ENCODE measurements at places on chromosomes 6 and 20.

DNA sequence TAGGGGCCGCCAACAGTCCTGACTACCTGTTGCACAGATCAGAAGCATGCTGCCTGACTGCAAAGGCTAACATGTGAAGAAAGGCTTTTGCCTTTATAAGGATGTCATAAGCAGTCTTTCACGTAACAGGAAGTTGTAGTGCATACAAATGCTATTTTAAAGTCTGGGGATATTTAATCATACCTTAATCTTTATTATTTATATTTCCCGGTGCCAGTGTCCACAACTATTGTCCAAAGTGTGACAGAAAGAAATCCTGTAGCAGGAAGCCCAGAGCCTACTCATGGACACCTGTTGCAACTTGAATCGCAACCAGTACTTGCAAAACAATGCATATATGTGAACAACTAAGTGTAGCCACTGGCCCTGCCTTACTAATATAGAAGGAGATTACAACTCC is 235.8 kb downstream of the ALDH8A1 start:
- DNase-seq: no peak

GRCh38 chr20:24615353-24615752 is 145.9 kb downstream of the SYNDIG1 start:
- DNase-seq: no peak

- DNase-seq: no peak
These were observed 37.8 kb downstream of the CD109 start for GRCh38 chr6:73733791-73734190.

DNA sequence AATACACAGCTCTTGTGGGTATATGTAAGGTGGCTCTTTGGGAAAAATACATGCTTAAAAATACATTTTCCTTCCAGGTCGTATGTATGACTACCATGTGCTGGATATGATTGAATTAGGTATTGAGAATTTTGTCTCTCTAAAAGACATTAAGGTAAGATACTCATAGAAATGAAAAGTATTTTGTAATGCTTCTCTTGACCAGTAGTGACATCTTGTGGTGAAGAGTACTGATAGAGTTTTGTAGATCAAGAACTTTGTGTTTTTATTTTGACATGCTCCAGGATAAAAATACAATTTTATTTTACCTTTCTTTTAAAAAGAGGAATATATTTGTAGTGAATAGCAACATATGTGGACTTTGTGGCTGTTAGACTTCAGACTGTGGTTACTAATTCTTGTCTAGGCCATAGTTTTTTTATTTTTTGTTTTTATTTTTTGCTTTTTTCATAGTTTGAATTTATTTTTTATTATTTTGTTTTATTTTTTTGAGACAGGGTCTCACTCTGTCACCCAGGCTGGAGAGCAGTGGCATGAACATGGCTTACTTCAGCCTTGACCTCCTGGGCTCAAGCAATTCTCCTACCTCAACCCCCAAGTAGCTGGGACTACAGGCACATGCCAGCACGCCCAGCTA is 17.9 kb downstream of the RPF2 start:
- DNase-seq: no peak

GRCh38 chr20:12699374-12700228 is 309.2 kb upstream of the SPTLC3 start:
- DNase-seq: no peak

- peak; percentile 51 for DNase-seq
These were observed 71.4 kb upstream of the TULP1 start for GRCh38 chr6:35583893-35584688.

- DNase-seq: no peak
These were observed 2.8 kb upstream of the MYO6 start for GRCh38 chr6:75746221-75746620.

DNA sequence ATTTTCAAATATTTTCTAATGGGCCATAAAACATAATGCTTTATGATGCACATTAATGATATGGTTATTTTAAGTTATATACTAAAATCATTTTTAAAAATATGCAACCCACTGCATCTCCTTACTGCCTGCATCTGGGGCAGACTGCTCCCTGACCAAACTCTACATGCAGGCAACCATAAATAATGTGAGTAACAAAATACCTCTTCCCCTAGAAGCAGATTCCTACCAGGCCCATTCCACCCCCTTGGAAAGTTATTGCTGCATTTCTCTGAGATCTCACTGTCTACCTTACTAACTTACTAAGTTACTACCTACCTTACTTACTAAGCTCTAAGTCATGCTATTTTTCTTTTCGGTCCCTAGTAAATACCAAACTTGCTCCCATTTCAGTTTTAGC is 71.8 kb downstream of the ATG5 start:
- no peak for DNase-seq

GRCh38 chr6:157070403-157071107 is 252.8 kb downstream of the TMEM242 start:
- no peak for DNase-seq

GRCh38 chr20:19692685-19693119 is 65.4 kb upstream of the RIN2 start:
- peak; percentile 2 for DNase-seq

GRCh38 chr20:35985806-35986205 is 17.4 kb downstream of the CNBD2 start:
- DNase-seq: no peak

GRCh38 chr20:58171796-58172425 is 56.5 kb downstream of the ANKRD60 start:
- DNase-seq: no peak

DNA sequence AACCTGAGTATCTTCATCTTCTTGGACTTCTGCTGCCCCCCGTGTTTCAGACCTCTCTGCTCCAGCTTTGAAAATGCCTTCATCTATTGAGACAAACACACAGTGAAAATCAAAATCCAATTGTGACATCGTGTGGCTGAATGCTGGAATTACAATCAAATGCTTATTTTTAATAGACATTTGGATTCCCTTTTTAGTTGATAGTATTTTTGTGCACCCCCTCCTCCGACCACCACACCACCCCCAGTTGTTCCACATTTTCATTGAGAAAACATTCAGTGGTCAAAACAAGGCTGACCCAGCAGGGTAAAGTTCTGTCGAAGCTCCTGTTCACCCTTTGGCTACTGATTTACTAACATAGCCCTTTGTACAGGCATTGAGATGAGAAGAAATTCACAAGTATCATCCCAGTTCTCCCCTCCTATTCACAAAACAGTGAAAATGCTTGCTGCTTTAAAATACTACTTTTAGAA is 79.0 kb downstream of the NRSN1 start:
- DNase-seq: no peak

DNA sequence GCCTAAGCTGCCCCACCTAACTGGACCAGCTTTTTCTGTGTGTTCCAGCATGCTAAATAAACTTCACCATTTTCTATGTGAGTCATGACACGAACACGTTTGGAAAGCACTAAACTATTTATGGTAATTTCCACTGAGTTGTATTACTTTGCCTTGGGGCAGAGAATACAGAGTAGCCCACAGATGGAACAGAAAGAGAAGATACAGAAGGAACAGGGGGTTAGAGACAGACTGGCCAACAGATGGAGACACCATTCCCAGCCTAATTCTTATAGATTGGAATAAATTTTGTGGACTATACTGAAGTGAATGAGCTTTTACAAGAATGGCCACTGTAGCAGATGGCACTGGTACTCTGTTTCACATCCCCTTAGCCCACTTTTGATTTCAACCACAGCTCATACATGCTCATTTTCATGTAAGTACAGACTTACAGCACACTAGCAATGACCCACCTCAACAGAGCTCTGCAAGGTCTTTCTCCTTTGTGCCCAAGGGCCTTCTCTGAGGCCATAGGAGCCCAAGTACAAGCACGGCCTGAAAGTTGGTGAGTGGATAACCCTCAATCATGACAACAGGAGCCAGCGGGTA is 13.1 kb upstream of the NT5DC1 start:
- no peak for DNase-seq

DNA sequence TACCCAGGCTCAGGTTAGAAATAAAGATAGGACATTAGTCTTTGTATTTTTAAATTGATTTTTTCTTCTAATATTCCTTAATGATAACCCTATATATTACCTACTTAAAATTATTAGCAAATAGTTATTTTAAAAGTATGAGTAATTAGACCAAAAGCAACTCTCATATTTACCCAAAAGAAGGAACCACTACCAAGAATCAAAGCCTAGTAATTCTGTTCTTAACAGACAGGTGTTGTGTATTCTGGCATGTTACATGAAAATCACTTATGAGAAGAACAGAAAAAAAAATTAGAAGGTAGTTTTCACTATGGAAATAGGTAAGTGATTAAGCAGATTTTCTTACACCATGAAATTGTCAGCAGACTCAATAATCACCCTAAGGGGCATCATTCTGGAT is 105.1 kb downstream of the ATG5 start:
- DNase-seq: no peak

- DNase-seq: no peak
These were observed 26.5 kb downstream of the CD109 start for GRCh38 chr6:73722318-73723060.
